T-helper 1 cell (primary cell): ENCODE measurements at places on chromosomes 5 and 9.
A peak's percentile ranks its signal among the peaks of the same experiment; 100 is the strongest.

- DNase-seq: no peak
These were observed 148.8 kb downstream of the MTX3 start for GRCh38 chr5:79842006-79842881.

DNA sequence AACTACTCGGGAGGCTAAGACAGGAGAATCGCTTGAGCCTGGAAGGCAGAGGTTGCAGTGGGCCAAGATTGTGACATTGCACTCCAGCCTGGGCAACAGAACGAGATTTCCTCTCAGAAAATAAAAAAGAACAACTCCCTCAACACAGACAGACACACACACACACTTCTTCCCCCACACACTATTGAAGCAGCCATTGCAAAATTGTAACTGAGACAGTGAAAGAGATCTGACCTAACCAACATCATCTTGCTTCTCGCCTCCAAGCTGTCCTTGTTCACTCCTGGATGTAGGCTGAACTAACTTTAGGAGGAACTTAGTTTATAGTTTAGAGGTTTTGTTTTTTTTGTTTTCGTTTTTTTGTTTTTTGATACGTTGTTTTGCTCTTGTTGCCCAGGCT, 13.0 kb upstream of the PLIN2 start:
- DNase-seq: no peak

DNA sequence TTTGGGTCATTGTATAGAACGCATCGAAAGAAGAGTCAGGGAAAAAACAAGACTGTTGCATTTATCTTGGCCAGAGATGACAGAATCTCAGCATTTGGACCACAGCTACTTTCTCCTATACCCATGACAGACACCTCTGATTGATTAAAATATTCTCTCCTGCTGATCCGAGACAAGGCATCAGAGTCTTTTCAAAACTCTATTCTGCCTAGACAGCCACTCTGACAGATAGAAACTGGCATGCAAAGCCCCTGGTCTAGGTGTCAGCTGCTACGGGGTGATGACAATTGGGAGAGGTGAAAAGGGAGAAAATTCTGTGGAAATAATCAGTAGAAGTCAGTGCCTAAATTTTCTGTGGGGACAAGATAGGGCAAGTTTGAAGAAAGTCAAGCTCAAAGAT, 152.2 kb downstream of the PIK3R1 start:
- DNase-seq: no peak

DNA sequence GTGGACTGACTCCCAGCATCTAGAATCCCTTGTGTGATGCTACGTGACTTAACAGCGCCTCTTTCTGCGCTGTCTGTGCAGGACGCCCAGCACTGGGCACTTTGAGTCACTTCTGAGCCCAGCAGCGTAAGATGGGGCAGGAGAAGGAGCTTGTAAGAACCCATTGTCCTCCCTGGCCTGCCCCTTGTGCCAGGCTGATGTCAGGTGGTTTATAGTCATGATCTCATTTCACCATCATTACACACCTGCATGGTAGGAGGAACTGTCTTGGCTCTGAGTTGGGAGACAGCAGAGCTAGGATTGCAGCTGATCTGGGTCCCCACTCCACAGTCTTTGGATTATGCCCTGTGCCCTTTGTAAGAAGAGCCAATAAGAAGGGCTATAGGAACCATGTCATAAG, 12.2 kb downstream of the ERGIC1 start:
- DNase-seq: no peak

DNA sequence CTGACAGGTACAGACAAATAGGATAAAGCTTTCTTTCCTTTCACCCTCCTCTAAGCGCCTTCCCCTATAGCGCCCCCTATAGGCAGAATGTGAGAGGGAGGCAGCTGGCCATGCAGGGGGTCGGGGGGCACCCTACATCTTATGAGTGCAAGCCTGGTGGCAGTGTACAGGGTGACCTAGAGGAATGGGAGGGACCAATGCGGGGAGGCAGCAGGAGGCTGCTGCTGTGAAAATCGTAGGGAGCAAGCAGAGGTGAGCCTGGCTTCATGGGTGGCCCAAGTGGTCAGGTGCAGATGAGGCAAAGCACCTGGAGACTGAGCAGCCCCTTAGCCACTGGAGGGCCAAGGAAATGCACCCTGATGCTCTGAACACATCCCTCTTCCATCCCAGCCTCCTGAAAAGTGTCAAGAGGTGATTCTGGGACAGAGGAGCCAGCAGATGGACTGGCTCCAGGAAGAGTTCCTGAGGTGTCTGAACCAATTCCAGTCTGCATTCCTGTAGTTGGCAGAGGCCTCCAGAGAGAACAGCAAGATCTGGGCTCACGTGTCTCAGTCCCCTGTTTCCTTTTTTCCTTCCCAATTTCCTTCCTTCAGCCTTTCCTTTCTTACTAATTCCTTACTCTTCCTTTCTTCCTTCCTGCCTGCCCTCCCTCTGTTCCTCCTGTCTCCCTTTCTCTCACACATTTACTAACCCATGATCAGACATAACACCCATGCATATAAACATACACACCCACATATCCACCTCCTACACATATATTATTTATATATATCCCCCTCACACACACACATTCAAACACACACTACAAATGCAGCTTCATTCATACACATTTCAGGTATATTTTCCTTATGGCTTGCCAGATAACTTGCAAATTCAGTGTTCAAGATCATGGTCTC, 32.8 kb upstream of the GALNT10 start:
- no peak for DNase-seq

DNA sequence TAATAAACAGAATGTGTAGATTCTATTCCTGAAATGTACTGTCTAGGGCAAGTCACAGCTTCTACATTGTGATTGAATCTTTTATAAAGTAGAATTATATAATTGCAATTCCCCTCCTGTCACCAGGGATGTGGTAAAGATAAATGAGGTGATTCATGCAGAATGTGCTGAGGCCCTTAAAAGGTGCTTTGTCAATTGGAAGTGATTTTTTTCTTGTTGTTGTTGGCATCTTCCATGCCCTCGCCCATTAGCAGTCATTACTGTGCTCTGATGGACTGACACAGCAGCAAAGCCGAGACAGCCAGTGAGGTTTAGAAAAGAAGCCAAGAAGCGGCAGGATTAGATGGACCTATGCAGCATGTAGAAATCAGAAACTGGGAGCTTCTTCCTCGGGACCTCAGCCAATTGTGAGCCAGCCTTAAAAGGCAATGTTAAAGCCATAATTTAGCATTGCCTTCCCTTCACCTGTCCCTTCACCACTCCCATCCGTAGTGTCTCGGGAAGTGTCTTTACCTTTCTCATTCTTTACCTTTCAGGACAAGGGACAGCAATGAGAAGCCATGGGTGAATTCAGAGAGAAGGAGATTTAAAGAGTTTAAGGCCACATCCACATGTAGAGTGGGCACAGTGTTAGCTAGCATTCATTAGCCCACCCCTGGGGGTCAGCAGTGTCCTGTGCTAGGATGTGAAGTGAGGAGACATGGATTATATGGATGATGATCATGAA, 257.8 kb downstream of the PLK2 start:
- no peak for DNase-seq

- no peak for DNase-seq
These were observed 94.4 kb downstream of the USP20 start for GRCh38 chr9:129929496-129930125.

GRCh38 chr9:128438343-128439109, 17.3 kb upstream of the ODF2 start:
- peak; percentile 70 for DNase-seq

- no peak for DNase-seq
These were observed 9.8 kb downstream of the UIMC1 start for GRCh38 chr5:176996780-176997179.

- no peak for DNase-seq
These were observed 6.3 kb downstream of the QSOX2 start for GRCh38 chr9:136239135-136239982.

- DNase-seq: no peak
These were observed 25.7 kb downstream of the DRD1 start for GRCh38 chr5:175418251-175418650.

DNA sequence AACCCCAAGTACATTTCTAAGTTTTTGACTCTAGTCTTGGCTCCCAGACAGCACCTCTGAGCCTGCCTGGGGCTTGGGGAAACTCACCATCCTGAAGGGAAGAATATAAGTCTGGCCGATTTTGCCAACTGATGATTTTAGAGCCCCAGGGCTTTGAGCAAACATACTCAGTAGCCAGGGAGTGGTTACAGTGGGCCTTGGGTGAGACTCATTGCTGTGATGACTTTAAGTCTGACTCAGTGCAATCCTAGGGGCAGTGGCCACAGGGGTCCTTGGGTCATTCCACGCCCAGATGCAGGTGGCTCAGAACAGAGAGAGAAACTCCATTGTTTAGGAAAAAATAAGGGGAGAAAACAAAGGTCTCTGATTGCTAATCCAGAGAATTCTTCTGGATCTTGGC, 312.0 kb upstream of the EDIL3 start:
- no peak for DNase-seq

DNA sequence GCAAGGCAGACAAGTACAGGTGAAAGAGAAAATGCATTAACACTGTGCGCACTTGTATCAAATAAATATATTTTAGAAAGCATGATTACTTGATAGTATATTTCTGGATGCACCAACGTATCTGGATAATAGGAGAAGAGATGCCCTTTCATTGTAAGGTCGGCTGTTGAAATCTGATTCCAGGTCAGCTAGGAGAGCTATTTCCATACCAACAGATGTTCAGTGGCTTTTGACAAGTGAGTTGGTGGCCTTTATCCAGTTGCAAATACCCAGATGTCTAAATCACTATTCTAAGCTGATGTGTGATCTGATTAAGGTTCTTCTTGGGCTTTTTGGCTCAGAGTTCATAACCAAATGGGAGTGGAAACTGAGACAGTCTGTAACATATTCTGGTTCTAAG, 128.2 kb upstream of the TBCA start:
- DNase-seq: no peak

- no peak for DNase-seq
These were observed 174.7 kb downstream of the GAS1 start for GRCh38 chr9:86772635-86772993.

- no peak for DNase-seq
These were observed 262.7 kb downstream of the DEPDC1B start for GRCh38 chr5:60437308-60437707.

DNA sequence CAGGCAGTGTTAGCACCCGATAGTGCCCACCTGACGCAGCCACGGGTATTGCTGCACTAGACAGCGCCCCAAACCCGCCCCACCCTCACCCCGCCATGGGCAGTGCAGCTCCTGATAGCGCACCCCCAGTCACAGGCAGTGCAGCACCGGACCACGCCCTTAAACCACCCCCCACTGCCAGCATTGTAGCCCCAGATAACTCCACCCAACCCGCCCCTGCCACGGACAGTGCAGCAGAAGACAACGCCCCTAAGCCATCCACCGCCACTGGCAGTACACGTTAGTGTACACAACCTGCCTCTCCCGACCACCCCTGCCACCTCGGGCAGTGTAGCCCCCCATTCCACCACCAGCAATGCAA, 825 bp upstream of the PCAT7 start:
- DNase-seq: no peak

DNA sequence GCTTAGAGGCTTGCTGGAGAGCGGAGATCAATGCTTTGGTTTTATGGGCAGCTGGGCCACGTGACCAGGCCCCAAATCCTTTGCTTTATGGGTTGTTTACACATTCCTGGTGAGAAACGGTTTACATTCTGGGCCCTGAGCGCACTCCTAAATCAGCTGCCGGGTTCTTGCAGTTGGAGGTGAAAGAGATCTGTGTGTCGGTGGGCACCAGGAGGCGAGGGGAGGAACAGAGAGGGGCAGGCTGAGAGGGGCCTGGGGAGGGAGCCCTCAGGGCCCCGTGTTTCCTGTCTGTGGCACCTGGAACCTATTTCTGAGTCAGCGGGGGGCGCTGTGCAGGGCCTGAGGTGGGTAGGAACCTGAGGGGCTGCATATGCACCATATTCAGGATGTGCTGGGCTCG, 63.5 kb upstream of the HAND1 start:
- DNase-seq: no peak

DNA sequence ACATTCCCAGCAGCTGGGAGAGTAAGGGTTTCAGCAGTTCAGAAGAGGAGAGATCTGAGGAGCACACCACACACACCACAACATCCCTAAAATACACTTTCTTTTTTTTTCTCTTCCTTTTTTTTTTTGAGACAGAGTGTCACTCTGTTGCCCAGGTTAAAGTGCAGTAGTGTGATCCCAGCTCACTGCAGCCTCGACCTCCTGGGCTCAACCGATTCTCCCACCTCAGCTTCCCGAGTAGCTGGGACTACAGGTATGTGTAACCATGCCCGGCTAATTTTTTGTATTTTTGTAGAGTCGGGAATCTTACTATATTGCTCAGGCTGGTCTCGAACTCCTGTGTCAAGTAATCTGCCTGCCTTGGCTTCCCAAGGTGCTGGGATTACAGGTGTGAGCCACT, 9.7 kb upstream of the UBAP1 start:
- DNase-seq: no peak

- DNase-seq: no peak
These were observed 14.7 kb downstream of the GM2A start for GRCh38 chr5:151267491-151268260.

GRCh38 chr9:124270504-124271335, 13.0 kb downstream of the NEK6 start:
- no peak for DNase-seq

- no peak for DNase-seq
These were observed 18.7 kb downstream of the ADAMTS13 start for GRCh38 chr9:133440874-133441273.

GRCh38 chr9:18698992-18699391, 225.0 kb downstream of the ADAMTSL1 start:
- no peak for DNase-seq

DNA sequence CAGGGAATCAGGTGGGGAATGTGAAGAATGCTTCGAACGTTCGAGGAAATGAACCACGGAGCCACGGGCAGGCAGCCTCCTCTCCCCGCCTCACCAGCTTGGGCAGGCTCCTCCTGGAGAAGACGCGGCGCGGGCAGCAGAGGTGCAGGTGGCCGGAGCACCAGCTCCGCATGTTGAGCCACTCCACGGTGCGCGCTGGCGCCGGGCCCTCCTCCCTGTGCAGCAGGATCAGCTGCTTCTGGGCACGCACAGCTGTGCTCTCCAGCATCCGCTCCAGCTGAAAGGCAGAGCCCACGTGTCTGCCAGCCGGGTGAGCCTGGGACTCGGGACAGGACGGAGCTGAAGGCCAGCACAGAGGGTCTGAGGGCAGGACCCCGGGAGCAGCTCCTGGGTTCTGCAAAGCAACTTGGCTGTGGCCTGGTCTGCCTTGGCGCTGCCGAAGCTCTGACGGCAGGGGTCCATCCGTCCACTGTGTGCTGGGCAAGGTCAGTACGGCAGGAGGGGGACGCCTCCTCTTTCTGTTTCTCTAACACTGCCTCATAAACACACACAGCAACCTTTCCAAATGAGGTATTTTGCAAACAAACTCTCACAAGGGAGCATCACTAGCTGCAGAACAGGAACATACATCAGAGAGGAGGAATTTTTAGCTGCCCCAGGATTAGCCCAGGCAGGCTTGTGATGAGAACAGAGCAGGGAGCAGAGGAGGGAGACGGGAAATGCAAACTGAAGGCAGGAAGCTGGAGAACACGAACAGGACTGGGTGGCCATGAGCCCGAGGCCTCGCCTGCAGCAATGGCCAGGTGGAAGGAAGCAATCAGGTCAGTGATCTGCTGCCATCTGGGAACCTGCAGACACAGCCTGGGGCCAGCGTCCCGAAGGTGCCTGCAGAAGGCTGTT, 20.1 kb upstream of the NSMF start:
- DNase-seq: no peak
